NCI-H1436 (cell line): ENCODE measurements at places on chromosomes 5 and 9.

- no peak for DNase-seq
Observed at GRCh38 chr5:56288873-56289601, 55.9 kb upstream of the ANKRD55 start.

DNA sequence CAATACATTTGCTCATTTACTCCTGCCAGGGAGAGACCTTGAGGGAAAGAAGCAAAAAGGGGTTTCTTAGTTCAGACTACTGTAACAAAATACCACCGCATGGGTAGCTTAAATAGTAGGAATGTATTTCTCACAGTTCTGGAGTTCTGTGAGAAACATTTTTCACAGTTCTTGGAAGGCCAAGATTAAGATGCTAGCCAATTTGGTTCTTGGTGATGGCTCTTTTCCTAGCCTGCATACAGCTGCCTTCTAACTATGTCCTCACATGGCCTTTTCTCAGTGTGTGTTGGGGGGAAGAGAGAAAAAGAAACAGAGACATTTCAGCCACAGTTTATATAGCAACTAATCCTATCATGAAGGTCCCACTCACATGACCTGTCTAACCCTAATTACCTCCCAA is 1644.7 kb upstream of the C9orf72 start:
- no peak for DNase-seq

GRCh38 chr9:26956860-26957233 is 635 bp downstream of the IFT74 start:
- no peak for DNase-seq

GRCh38 chr5:115661101-115661500 is 35.3 kb upstream of the TMED7 start:
- DNase-seq = no peak

- no peak for DNase-seq
Observed at GRCh38 chr5:145855763-145856267, 17.0 kb downstream of the GRXCR2 start.

DNA sequence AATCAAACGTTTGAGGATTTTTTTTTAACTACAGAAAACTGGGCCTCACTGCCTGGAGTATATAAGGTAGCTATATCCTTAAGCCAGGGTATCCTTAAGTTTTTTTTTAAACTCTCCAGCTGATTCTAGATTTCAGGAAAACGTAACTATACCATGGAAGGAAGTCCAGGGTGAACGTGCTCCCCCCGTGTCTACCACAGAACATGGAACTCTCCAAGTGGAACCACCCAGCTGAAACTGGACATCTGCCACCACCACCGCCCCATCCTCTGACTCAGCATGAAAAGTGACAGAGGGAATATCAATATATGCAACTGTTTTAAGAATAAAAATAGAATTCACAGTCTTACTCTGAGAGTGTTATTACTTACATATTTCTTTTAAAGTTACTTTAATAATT is 61.3 kb downstream of the DROSHA start:
- DNase-seq = no peak

DNA sequence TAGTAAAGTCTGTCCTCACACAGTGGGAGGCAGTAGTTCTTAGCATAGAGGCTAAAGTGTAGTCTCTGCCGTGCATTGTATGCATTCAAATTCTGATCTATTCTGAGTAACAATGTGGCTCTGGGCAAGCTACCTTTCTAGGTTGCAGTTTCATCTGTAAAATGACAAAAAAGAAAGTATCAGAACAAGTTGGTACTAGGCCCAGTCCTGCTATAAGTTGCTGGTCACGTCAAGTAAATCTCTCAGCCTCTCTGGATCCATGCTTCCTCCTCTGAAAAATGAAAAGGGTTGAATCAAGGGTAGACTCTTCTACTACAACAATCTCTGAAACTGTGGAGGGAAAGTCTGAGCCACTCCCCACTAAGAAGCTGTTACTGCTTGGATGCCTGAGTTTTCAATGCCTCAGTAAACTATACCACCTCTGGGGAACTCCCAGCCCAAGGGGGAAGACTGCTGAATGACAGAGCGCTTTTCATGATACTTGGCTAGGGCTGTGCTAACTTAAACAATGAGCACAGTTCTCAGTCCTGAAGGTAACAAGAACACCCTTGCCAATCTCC is 34.5 kb upstream of the SPARC start:
- DNase-seq = no peak

DNA sequence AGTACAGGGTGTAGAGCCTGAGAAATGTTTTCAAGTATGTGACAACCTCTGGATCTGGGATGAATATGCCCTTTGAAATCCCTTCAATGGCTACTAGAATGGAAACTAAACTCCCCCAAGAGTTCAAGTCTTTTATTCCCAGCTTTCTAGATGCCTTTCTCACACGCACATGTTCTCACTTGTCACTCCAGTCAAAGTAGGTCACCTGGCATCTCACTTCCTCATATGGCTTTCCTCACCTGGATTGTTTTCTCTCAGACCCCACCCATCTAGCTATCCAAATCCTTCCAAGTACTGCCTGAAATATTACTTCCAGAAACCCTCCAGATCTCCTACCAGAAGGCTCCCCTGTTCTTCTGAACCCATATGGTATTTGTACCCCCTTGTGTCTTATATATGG is 615.4 kb upstream of the KLF4 start:
- no peak for DNase-seq

GRCh38 chr9:107064378-107064777 is 201.4 kb downstream of the ZNF462 start:
- DNase-seq = no peak

- DNase-seq = no peak
Observed at GRCh38 chr9:130359819-130360218, 84.9 kb upstream of the ASS1 start.

DNA sequence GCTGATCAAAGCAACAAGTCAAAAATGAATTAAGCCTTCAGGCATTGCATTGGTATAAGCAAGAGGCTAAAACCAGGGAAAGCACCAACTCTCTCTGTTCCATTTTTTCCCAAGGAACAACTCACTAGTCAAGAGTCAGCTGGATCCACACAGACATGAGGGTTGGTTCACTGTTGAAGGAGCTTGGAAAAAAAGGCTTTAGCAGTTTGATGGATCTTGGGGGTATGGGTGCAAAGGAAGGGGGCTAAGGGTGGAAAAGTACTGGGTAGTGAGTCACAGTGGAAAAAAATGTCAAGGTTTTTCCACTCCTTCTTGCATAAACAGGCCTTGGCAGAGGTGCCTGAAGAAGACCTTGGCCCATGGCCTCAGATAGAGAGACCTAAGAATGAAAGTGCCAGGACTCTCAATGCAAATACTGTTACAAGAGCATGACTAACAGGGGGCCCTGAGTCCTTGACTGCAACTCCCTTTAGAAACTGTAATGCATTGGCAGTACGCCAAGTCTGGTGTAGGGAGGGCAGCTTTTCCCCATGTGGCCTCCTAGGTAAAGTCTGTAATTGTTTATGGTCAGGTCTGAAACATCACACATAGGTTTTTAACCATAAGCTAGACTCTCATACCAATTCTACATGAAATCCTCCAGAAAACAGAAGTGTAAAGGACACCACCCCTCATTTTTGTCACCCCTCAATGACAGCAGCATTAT is 23.7 kb downstream of the ACTL7A start:
- DNase-seq = peak; percentile 62

DNA sequence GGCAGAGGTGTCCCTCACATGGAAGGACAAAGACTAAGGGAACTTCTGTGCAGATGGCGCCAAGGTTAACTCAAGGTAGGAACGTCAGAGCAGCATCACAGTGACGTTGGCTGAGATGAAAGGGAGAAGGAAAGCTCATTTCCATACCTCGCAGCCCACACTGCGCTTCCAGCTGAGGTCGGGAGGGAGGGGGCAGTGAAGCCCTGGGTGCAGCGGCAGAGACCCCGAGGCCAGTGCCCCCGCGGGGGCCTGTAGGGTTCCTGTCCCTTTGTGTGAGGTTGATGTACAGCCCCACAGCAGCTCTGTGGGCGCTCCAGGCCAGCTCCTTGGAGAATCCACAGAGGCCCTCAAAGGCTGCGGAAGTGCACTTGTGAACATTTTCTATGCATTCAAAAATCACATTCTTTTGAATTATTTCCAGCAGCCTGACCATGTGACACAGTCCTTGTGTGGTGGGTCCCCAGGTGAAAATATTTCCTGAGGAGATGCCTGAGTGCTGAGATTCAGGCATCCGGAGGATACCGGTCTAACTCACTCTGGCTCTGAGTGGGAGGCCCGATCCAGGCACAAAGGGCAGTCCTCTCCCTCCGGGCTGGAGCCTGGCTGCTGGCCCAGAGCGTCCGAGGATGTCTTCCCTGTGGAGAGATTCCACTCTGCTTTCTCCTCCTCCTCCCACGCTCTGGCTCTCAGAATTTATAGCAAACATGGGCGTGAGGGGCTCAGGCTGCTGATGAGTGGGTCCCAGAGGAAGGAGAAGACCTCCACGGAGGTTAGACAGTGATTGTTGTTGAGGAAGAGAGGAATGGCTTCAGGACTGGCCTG is 150.7 kb downstream of the ICE1 start:
- no peak for DNase-seq

DNA sequence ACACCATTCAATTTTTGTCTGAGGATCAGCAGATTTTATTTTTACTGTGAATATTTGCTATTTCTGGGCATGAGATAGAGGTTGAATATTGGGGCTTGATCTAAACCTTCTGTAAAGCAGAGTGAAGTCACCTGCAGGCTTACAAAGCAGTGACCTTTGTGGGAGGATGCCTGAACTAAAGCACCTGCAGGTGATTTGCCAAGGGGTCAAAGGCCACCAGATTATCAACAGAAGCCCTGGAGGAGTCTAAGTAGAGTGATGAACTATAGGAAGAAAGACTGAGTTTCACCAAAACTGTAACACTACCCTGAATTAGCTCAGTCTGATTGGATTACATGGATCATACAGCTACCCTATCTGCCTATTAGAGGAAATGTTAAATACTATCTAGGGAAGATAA is 144.3 kb upstream of the PRLR start:
- no peak for DNase-seq

DNA sequence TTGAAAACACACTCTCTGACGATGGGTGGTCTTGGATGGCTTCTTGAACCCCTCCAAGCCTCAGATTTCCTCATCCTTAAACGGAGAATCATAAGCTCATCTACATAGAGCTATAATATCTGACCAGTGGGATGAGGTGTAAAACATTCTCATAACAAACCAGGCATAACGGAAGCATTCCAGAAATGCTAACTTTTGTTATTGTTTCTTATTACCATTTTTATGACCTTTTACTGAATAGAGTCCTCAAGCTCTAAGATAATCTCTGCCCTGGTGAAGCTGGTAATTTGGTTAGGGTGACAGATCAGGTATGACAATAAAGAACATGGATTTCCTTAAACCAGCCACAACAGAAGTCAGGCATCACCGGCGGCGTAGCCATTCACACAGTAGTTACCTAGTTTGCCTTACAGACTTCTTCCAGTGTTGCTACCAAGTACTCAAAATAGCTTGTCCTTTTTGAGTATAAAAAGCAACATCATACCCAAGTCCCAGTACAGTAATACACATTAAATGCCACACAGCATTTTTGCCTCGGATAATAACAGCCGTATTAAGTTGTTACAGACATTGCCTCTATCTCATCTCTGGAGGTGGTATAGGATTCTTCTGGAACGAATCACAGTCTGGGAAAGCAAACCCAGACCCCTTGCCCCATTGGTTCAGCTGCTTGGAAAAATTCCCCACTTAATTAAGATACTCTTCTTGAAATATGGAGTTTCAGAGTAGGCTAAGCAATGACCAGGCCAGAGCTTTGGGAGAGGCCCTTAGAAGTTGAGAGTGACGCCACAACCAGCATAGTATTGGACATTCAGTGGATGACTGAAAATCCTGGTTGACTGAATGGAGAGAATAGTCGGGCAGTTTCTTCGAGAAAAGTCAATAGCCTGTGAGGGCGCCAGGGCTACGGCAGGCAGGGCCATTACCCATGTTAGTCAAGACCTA is 252.5 kb downstream of the SLIT3 start:
- DNase-seq = no peak

- no peak for DNase-seq
Observed at GRCh38 chr5:167993771-167994170, 297.7 kb upstream of the WWC1 start.

DNA sequence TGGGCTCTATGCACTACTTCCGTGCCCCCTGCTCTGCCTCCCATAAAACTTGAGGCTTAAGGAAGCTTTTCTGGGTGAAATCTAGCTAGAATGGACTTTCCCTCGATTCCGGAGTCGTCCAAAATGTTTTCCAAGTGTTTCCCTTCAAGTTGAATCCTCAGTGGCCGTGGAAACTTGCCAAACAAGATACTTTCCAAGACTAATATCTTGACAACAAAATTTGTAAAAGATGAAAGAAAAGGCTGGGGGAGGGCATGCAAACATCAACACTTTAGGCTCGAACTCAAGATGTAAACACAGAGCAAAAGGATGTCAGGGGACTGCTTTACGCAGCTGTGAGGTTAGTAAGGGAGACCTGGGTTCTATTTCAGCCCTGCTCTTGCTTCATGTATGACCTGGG is 482.8 kb upstream of the KLF4 start:
- DNase-seq = no peak

GRCh38 chr5:67493676-67494075 is 297.1 kb upstream of the CD180 start:
- peak; percentile 22 for DNase-seq

GRCh38 chr5:101520417-101520816 is 617.3 kb upstream of the ST8SIA4 start:
- no peak for DNase-seq

GRCh38 chr5:172002310-172002709 is 4.1 kb downstream of the FBXW11 start:
- DNase-seq = no peak

DNA sequence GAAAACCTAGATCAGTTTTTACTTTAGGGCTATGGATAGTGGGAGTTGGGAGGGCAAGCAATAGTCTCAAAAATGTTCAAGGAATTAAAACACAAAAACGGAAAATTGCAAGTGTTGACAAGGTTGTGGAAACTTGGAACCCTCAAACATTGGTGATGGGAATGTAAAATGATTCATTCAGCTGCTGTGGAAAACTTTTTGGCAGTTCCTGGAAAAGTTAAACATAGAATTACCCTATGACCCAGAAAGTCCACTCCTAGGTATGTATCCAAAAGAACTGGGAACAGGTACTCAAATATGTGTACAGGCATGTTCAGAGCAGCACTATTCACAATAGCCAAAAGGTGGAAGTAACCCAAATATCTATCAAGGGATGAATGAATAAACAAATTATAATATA is 1.2 kb upstream of the MSANTD3 start:
- no peak for DNase-seq

DNA sequence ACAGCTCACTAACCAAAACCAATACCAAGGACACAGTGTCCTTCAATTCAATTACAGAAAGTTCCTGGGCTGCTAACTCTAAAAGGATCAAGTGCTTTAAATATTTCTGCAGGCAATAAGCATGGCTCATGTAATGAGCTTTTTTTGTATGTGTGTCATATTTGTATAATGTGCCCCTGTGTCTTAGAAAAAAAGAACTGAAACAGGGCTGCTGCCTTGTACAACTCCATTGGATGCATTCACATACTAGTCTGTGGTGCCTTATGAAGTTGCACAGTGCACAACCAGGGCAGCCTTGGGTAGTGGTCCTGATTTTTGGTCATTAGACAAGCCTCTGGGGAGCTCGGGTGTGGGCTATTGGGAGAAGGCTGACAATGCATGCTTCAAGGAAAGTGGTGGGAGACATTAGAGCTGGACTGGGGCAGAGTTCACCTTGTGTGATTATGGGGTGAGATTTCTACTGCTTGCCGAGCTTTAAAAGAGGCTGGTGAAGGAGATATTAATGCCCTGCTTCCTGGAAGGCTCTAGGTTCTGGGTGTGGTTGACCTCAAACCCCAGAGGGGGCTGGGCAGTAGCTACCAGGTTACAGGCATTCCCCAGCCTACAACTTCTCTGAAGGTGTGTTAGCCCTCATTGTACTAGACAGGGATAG is 3.6 kb upstream of the CPEB4 start:
- DNase-seq = no peak
